SK-N-SH (cell line): ENCODE measurements at places on chromosomes 16 and 17. TPM values are rescaled to one million over a fixed set of nuclear protein-coding genes. Genes with fewer than 3 reads are reported as not detected.

CDIP1 gene
- 19.4 and 30.2 TPM in 2 replicates for polyA plus RNA-seq

GRCh38 chr17:77894126-77894956 is 64.2 kb upstream of the TNRC6C start:
- DNase-seq: no peak

- peak; percentile 96 for DNase-seq
Measured at GRCh38 chr16:85234310-85235204, 122.3 kb upstream of the CIBAR2 start.

GRCh38 chr17:18896947-18897346 is 39.0 kb downstream of the PRPSAP2 start:
- no peak for DNase-seq

- peak; percentile 91 for DNase-seq
Measured at GRCh38 chr17:77786740-77787505, 171.6 kb upstream of the TNRC6C start.

DNA sequence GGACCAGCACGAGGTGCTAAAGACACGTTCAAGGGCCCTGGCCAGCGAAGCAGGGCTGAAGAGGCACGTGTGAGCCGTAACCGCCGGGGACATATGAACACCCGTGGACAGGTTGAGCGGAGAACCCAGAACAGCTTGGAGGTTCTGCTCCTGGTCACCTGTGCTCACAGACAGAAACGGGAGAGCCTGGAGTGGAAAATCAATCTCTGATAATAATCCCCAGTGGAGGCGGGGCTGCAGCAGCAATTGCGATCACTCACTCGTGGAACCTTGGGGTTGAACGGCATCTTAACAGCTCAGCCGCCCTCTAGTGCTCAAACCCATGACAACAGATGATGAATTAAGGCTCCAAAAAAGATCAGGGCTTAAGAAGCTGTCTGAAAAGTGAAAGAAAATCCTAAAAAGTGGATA is 25.6 kb downstream of the WIPI1 start:
- peak; percentile 41 for DNase-seq

DNA sequence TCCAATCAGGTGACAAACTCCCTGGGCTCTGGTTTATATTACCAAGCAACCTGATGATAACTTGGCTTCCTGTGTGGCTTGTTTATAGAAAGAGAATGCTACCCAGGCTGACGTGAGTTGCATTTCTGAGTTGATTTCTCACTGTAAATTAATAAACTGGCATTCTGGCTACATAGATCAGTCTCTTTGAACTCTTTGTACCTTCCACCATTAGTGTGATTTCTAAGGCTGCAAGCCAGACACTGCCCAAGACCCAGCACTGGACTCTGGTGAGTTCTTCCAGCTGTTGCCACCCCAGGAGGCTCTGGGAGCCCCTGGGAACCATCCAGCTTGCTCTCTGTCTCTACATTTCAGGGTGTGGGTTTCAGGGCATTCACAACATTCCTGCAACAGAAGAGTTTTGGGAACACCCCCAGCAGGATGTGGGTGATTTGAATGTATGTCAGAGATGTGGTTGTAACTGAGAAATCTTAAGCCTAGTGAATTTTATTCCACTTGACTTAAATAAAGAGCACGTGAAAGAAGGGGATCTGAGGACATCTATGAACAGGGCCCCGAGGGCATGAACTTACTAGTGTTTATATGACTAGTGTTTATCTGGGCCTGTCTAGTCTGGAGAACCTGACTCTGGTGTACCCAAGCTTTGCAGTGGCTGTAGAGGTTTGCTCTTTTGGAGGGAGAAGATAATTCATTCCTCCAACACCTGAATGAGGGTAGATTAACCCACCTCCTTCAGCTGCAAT is 30.3 kb upstream of the LRRC37A start:
- DNase-seq: peak; percentile 28

- DNase-seq: peak; percentile 95
Measured at GRCh38 chr17:49996495-49997300, 1.7 kb upstream of the DLX3 start.

LPO gene
- polyA plus RNA-seq: 0.02 TPM in 1 of 2 replicates, not detected in the other

IGFBP4 gene
- 101 and 128 TPM in 2 replicates for polyA plus RNA-seq

ALDH3A2 gene
- polyA plus RNA-seq: 16.6 and 23.3 TPM in 2 replicates

DNA sequence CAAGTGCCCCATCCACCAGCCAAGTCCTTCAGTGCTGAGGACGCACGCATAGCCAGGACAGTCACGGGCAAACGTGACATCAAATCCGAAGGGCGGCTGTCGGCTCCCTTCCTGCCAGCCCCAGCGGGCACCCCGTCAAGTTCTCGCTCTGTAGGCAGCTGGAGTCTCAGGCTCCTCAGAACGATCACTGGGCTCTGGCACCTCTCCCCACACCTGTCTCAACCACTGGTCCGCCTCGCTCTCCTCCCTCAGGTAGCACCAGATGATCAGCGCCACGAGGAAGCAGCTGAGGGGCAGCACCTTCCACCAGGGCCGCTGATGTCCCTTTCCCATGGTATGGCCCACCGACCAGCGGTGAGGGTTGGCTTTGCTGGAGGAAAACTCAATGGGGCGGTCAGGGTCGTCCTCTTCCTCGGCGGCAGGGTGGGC is 422 bp downstream of the UQCC4 start:
- DNase-seq: no peak

GRCh38 chr17:34741967-34742366 is 162.6 kb downstream of the TMEM132E start:
- DNase-seq: no peak

- no peak for DNase-seq
Measured at GRCh38 chr17:75854101-75854748, 910 bp downstream of the WBP2 start.

DNA sequence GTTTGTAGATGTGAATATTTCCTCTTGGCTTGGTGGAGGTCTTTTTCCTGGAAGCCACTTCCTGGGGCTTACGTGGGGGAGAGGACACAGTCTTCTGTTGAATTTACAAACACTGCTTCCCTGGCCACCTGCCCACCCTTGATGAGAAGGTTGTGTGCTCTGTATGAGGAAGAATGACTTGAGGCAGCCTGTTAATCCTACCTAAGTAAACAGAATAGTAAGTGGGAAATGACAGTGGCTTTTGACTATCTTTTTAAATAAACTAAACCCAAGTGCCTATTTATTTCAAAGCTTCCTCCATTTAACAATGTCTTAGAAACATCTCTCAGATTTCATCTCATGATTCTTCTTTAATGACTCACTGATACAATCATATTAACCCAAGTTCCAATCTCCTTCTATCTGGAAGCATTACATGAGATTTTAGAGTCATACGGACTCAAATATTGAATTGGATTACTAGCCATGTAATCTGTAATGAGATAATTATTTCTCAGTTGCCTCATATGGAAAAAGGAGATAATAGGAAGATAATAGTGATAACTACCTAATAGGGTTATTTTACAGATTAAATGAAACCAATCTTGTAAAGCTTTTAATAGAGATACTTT is 96.6 kb upstream of the SMIM36 start:
- no peak for DNase-seq

GRCh38 chr17:40303009-40303657 is 5.8 kb upstream of the RARA start:
- peak; percentile 63 for DNase-seq

DNA sequence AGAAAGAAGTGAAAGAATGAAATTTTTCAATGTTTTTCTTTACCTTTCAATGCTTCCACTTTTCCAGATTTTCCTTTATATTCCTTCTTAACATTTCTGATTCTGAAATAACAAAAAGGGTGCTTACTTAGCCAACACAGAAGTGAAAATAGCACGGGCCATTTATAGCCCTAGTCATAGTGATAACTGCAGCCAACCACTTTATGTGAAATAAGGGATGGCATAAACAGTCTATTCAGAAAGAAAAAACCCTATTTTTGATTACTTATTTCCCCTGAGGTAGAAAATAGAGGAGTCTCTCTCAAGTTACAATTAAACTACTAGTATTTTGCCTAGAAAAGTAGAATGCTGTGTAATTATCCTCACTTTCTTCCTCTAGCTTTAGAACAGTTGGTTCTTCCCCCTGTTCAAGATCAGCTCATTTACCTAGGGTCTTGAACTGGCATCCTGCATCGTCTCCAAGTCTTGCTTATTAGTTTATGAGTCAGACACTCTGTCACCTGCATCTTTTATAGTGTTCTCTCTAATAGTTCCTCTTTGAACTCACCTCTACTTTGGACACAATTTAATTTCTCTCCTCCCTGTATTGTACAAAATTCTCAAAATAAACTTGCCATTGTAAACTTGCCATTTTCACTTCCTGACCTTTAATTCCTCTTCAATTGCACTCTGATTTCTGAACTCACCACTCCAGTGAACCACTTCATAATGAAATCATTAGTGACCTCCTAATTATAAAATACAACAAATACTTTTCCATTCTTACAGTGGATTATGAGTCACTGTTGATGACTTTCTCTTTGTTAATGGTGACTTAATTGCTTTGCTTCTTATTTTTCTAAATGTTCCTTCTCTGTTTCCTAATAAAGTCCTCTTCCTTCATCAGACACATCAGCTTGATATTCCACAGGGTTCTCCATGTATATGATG is 23.6 kb downstream of the ABCA6 start:
- no peak for DNase-seq

BCAR1 gene
- polyA plus RNA-seq: 29.2 and 45.1 TPM in 2 replicates

DNA sequence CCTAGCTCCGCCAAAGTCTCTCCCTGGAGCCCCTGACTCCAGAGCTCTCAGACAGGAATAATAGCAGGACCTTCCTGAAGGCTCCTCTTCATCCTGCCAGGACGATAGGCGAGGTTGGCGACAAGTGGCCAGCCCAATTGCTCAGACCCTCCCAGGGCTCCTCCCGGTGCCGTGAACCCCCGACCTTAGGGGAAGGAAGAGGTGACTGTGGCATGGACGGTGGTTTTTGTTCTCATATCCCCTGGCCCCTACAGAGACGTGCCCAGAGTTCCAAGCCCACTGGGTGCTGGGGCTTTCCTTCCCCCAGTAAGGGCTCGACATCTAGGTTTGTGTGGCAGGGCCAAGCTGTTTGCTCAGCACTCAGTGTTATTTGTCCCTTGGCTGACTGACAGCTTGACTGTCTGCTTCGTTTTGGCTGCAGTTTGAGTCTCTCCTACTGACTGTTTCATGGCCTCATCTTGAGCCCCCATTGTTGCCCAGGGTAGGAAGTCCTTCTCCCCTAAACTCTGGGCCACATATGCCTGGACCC is 4.6 kb upstream of the ADCY7 start:
- DNase-seq: no peak

GRCh38 chr17:66365903-66366302 is 63.5 kb downstream of the PRKCA start:
- no peak for DNase-seq

NTN1 gene
- 0.03 and 0.05 TPM in 2 replicates for polyA plus RNA-seq

DNA sequence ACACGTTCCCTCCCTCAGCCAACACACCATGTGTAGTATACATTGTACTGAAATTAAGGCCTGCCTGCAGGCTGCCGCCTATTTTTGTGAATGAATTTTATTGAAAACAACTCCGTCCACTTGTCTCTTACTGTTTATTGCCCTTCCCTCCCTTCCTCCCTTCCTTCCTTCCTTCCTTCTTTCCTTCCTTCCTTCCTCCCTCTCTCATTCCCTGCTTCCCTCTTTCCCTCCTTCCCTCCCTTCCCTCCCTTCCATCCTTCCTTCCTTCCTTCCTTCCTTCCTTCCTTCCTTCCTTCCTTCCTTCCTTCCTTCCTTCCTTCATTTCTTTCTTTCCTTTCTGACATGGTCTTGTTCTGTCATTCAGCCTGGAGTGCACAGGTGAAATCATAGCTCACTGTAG is 2.3 kb downstream of the ITGAM start:
- DNase-seq: no peak

- no peak for DNase-seq
Measured at GRCh38 chr17:1606352-1606985, 22.2 kb downstream of the SLC43A2 start.

HSD17B1 gene
- 1.2 and 1.3 TPM in 2 replicates for polyA plus RNA-seq

- no peak for DNase-seq
Measured at GRCh38 chr16:8886593-8887430, 4.7 kb downstream of the LITAFD start.

DNA sequence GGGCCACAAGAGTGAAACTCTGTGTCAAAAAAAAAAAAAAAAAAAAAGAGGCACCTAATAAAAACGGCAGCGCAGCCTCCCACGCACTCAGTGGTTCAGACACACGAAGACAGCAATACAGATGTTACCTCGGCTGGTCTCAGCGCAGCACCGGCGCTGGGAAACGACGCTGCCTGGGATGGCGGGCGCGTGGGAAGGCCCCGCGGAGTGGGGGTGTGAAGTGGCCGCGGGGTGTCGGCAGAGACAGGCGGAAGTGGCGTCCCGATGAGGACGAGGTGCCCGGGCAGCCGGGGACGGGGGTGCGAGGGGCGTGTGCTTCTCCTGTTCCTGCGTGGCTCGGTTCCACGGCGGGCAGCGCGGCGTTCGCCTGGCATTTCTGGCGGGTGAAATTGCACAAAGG is 179.4 kb downstream of the BANP start:
- peak; percentile 36 for DNase-seq

GRCh38 chr16:2033057-2033908 is 6.6 kb downstream of the NHERF2 start:
- DNase-seq: peak; percentile 83

DOC2A gene
- polyA plus RNA-seq: 10.3 and 10.4 TPM in 2 replicates

QRICH2 gene
- 6.2 and 7.6 TPM in 2 replicates for polyA plus RNA-seq

KRTAP16-1 gene
- not detected in 2 replicates for polyA plus RNA-seq

DNA sequence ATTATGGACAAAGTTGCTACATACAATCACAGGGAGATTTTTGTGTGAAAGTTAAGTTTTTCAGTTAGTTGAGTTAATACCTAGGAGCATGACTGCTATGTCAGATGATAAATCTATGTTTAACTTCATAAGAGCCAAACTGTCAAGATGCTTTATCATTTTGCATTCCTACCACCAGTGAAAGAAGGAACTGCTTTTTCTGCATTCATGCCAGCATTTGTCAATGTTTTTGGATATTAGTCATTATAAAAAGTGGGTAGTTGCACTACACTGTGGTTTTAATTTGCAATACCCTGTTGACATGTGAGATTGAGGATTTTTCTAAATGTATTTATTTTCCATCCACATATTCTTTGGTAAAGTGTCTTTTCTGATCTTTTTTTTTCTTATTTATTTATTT is 434.0 kb upstream of the MON1B start:
- DNase-seq: no peak

DNA sequence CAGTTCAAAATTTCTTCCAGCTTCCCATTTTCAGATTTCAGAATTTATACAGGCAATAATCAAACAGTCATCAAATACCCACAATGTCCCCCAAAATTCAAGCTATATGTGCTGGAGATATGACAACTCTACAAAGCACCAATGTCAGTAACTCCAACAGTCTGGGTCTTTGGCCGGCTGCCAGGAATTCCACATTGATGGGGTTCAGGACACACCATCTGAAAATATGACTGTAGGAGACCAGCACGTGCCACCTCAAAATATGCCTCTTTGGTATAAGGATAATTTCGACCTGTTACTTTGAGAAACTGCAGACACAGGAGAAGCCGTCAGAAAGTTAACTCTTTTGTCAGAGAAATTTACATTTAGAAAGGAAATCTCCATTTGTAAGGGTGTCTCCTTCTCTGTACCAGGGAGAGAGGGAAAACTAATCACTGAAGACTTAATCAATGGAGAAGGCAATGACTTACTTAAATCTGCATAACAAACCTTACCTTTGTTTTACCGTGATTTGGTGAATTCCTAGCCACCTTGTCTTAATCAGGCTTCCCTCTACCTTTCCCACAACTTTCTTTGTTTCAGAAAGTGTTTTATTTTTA is 594.3 kb upstream of the CDH5 start:
- DNase-seq: no peak
